ENCODE measurements at places on chromosomes 4 and X.
A peak's percentile ranks its signal among the peaks of the same experiment; 100 is the strongest.

- DNase-seq: no peak
Observed at GRCh38 chr4:110198049-110198434, 373 bp downstream of the ELOVL6 start.

GRCh38 chrX:120136128-120136527, 20.4 kb upstream of the RHOXF1 start:
- peak; percentile 26 for DNase-seq

GRCh38 chrX:115940888-115941332, 229.6 kb upstream of the AGTR2 start:
- peak; percentile 56 for DNase-seq

DNA sequence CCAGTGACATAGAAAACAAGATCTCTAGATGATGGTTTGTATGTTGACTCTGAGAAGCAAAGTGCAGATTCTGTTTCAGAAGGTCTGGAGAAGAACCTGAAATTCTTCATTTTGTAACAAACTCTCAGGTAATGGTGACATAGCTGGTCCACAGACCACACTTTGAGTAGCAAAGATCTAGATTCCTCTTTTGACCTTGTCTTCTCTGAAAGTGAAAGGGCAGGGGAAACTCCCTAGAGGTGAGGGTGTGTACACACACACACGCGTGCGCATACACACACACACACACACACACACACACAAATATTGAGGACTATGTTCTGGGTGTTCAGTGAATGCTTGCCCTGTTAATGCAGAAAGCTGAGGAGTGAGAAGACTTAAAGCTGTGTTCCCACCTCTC, 110.1 kb downstream of the NHSL2 start:
- DNase-seq: peak; percentile 77

DNA sequence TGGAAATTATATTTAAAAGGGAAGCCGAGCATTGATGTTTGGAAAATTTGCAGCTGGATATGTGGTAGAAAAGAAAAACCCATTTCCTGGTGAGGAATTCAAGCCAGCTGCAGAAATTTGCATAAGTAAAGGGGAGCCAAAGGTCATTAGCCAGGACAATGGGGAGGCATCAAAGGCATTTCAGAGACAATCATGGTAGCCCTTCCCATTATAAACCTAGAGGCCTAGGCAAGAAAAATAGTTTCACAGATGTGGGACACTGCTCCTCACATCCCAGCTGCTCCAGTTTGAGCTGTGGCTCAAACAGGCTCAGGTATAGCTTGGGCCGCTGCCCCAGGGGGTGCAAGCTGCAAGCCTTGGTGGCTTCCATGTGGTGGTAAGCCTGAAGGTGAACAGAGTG, 35.8 kb downstream of the NAP1L3 start:
- no peak for DNase-seq

GRCh38 chr4:73415807-73416238, 11.7 kb downstream of the ALB start:
- DNase-seq: no peak

Data from GM12865 (cell line).